Hindlimb muscle (tissue), 1 donor: ENCODE measurements at places on chromosomes 3 and 15.
A peak's percentile ranks its signal among the peaks of the same experiment; 100 is the strongest.

- DNase-seq: no peak
Measured at GRCh38 chr3:63972196-63972595, 51.1 kb downstream of the PSMD6 start.

GRCh38 chr15:35484231-35484945, 61.6 kb downstream of the DPH6 start:
- DNase-seq: no peak

- no peak for DNase-seq
Measured at GRCh38 chr3:183513046-183513706, 42.3 kb downstream of the KLHL6 start.

- DNase-seq: peak; percentile 87
Measured at GRCh38 chr15:77944002-77944867, 133.3 kb downstream of the TBC1D2B start.

DNA sequence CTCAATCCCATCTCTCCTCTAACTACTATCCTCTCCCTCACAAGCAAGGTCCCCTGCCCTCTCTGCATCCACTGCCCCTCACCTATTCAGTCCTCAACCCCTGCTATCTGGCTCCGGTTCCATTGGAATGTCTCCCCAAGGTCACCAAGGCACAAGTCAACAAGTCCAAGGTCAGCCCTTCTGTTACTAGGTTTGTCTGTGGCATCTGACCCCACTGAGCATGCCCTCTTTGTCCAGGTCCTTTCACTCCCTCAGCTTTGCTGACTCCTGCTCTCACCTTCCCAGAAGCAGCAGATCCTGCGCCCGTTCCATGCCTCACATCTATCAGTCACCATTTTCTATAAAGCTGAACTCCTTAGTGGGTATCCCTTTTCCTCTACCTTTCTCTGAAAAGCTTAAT, 8.3 kb upstream of the SEMA7A start:
- no peak for DNase-seq

- DNase-seq: peak; percentile 76
Measured at GRCh38 chr3:184543843-184544512, 17.6 kb upstream of the EPHB3 start.

DNA sequence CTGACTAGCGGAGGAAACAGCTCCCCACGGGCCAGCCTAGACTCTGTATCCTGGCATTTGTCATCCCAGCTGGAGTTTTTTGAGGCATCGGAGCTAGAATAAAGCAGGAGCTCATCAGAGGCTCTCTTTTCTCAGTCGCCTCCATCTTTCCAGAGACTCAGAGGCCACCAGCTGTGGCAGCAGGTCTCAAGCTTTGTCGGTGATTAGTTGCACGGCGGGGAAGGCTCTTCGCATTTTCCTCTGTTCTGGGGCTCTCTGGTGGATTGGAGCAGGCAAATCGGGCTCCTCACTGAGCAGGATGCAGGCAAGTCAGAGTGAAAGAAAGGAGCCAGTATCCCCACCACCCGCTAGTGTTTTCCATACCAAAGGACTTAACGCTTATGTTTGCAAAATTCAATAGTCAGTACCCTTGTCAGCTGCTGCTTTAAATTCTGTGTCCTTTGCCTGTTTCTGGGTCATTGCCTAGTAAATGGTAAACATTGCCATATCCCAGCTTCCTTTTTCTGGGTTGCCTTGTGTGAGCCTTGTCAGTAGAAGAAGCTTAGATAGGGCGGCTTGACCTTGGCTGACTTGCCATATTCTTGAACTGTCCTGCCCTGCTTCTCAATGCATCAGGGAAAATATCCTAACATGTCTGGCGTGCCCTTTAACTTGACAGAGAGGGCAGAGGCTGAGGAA, 127.1 kb downstream of the PTPRG start:
- DNase-seq: no peak

GRCh38 chr3:171736556-171736955, 73.7 kb downstream of the PLD1 start:
- no peak for DNase-seq

GRCh38 chr3:194184265-194184751, 48.4 kb downstream of the HES1 start:
- no peak for DNase-seq

GRCh38 chr15:77032647-77033416, 37.9 kb downstream of the PSTPIP1 start:
- DNase-seq: no peak

GRCh38 chr15:49101536-49101935, 53.9 kb downstream of the COPS2 start:
- no peak for DNase-seq

DNA sequence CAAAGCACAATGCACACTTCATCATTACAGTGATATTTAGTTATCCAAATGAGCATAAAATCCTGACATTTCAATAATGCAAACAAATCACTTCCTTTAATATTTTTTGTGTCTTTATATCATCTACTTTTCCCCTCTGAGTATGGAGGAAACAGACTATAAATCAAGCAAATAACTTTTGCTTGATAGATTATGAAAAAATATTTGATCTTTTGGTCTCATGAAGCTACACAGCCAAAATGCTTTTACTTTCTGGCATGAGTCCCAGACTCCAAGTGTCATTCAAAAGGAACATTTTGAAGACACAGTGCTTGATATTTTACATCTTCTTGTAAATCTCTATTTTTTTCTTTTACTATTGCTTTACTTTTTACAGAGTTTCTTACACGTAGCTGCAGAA, 215.3 kb upstream of the ROBO1 start:
- DNase-seq: no peak
